ENCODE measurements at places on chromosomes 5 and 9.

- DNase-seq = no peak
Measured at GRCh38 chr9:18149471-18150011, 324.4 kb upstream of the ADAMTSL1 start.

DNA sequence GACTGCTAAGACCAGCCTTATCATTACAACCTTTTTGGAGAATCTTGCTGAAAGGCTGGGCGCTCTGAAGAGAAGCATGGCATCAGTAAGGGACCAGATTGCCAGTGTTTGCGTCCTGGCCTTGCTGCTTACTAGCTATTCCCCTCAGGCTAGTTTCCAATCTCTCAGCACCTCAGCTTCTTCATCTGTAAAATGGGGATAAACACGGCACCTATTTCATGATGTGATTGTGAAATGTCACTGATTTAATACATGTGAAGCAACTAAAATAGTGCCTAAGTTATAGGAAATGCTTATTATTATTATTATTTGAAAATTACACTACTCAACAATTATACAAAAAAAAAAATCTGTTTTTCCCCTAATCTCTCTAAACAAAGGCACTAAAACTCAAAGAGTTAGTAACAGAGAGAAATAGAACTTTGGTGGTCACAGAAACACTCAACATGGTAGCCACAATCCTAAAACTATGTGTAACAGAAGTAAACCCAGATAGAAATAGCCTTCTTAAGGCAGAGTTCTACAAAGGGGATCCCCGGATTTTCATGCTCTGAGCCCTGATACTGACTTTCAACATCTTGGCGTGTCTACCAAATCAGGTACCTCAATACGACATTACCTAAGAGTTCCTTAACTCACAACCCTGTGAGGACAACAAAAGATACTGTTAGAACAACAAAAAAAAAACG, 62.0 kb downstream of the ENC1 start:
- no peak for DNase-seq

- DNase-seq = no peak
Measured at GRCh38 chr5:83265318-83265717, 188.0 kb downstream of the XRCC4 start.

GRCh38 chr5:93511445-93511844, 69.6 kb downstream of the NR2F1-AS1 start:
- no peak for DNase-seq

DNA sequence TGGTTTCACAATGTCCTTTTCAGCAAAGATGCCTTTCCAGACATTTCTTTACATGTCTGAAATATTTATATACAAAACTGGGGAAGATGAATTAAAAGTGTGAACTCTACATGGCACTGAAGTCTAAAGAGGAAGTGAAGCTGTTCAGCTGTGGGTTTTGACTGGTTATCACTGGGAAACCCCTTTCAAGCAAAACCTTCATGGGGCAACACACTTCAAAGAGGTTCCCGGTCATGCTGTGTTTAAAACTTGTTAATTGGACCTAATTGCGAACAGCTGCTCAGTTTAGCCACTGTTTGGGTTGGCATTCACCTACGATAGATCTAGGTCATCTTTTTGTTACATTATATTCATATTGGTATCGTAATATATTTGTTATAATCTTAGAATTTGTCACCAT, 20.0 kb upstream of the GDNF start:
- no peak for DNase-seq

GRCh38 chr9:17075758-17076485, 58.9 kb upstream of the CNTLN start:
- no peak for DNase-seq

DNA sequence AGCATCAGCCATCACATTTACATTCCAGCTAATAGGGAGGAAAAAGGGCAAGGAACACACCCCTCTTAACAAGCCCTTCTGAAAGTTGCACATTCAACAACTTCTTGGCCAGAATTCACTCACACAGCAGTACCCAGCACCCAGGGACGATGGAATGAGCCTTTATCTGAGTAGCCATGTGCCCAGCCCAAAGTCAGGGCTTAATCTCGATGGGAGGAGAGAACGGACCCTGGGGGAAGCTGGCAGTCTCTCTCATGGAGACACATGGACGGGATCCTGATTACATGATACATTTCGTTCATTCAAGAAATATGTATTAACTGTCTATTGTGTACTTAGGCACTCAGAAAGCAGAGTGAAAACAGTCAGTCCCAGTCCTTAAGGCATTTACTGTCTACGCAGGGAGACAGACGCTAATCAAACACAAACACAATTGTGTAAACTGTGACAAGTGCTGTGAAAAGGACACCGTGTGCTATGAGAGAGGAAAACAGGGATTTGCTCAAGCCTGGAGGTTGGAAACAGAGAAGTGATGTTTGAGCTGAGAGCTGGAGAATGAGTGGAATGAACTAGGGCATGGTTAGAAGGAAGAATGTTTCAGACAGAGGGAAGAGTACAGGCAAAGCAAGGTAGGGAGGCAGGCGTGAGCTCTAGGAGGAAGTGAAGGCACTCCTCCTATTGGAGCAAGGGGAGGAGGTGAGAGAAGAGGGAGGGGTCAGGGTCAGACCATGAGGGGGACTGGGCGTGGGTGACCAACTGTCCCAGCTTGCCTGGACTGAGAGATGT, 7.4 kb downstream of the OTULINL start:
- no peak for DNase-seq

- DNase-seq = no peak
Measured at GRCh38 chr9:134495881-134496412, 145.7 kb upstream of the COL5A1 start.

DNA sequence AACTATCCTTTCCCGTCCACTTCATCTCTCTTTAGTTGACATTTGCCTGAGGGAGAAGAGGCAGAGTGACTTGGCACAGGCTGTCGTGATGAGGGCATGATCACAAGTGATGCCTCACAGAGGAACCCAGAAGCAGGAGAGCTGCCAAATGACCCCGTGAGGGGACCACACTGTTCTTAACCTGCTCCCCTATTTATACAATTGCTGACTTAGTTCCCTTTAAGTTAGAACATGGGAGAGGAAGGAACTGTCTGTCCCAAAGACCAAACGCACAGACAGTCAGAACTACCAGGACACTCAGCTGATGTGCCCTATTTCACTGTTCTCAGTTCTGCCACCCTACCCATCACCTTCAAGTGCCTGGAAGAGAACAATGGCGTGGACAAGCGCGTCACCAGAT, 73.7 kb downstream of the SLC1A3 start:
- no peak for DNase-seq

DNA sequence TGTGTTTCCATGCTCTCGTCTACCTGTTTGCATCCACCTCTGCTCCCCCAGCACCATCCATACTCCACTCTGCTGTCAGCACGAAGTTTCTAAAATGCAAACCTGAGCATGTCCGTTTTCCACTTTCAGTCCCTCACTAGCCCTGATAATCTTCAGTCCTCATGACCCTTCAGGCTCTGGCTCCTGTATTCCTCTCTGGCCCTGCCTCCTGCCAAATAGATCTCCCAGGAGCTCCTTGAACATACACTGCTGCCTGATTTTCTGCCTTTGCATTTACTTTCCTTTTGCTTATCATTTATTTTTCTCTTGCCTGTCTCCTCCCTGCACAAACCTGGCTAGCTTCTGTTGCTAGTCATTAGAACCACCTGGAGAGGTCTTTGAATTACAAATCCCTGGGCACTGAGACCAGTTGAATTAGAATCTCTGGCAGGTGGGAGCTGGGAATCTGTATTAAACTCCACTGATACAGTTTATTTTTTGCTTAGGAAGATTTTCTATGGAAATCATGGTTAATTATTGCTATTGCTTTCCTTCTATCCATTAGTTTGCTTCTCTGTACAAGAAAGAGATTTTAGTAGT, 18.5 kb downstream of the ARHGEF28 start:
- no peak for DNase-seq

- DNase-seq = no peak
Measured at GRCh38 chr5:96579711-96580110, 82.5 kb upstream of the CAST start.

All from HFF-Myc (cell line).